ENCODE measurements at places on chromosomes 11 and 22. TPM values are rescaled to one million over a fixed set of nuclear protein-coding genes. Genes with fewer than 3 reads are reported as not detected.

- no peak for DNase-seq
Measured at GRCh38 chr11:74769055-74769707, 20.5 kb downstream of the RNF169 start.

- no peak for DNase-seq
Measured at GRCh38 chr22:20182365-20182764, 31.5 kb upstream of the CCDC188 start.

DNA sequence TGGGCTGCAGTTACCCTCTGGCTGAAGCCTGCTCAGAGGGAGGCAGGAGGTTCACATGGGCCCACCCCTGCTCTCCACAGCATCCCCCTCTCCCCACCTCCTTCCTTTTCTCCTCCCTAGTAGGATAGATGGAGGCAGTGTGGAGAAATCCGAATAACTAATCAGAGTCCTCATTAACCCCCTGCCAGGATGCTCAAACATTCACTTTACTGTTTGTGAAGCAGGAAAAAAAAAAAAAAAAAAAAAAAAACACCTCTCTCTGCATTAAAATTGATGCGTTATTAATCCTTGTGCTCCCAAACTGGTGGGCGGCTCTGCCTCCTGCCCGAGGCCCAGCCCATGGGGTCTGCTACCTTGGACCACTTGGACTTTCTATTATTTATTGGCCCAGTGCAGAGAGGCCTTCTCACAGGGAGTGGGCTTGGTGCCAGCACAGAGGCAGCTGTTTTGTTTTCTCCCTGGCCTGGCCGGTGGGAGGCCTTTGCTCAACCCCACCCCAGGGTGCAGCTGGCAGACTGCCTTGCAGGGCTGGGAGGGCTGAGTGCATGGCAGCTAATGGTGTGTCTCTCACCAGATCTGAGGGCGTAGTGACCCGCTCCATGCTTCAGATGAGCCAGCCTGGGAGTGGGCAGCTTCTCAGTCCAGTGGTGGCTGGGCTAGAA, 150.7 kb downstream of the PKNOX2 start:
- DNase-seq = peak; percentile 8

- no peak for DNase-seq
Measured at GRCh38 chr11:87263979-87264378, 226.2 kb downstream of the TMEM135 start.

MYOD1 gene
- not detected for total RNA-seq

DNA sequence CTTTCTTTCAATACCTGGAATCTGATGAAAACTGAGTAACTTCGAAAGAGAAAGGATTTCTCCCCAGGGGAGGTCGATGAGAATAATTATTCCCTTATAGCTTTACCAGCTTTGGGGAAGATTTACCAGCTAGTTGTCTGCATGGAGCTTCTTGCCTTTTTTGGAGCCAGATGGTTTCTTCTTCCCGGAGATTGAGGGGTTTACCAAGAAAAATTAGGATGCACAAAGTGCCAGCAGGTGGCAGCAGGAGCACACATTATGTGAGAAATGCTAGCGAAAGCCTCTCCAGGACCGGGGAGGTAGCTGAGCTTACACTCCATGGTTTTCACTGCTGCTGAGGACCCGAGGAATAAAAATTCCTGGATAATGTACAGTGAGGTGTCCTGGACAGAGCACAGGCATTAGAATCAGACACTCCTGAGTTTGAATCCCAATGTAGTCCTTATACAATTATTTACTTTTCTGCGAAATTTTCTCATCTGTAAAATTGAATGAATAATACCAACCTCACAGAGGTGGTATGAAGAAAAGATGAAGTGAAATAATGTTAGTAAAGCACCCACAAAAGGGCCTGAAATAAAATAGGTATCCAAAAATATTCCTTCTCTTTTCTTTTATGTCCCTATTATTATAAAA, 46.0 kb upstream of the PARVA start:
- peak; percentile 88 for DNase-seq

Data from A172 (cell line).